Karpas-422 (cell line): ENCODE measurements at places on chromosomes 5 and 9.
A peak's percentile ranks its signal among the peaks of the same experiment; 100 is the strongest.

- DNase-seq = no peak
These were observed 31.2 kb upstream of the AFAP1L1 start for GRCh38 chr5:149240354-149240998.

- no peak for DNase-seq
These were observed 359.4 kb downstream of the HINT1 start for GRCh38 chr5:130805648-130806047.

DNA sequence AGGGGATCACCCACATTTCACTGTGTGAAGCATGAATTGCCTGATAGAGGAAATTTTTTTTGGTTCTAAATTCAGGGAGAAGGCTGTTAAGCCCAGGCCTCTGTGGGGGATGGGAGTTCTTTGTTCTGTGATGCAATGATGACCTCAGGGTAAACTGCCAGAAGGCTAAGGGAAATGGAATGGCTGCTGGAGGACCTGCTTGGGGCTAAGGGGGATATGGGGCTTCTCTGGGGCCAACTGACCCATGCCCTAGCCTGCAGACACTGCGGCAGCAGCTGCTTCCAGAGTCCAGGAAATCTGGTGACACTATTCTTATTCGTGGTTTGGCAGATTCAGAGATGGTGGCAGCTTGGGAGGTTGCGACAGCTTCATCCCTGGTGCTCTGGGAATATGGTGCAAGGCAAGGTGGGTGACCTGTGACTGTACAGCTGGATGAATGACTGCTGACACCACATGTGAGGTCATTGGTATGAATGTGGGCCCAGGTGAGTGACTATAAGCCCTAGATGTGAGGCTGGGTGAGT, 30.3 kb downstream of the VCP start:
- no peak for DNase-seq

DNA sequence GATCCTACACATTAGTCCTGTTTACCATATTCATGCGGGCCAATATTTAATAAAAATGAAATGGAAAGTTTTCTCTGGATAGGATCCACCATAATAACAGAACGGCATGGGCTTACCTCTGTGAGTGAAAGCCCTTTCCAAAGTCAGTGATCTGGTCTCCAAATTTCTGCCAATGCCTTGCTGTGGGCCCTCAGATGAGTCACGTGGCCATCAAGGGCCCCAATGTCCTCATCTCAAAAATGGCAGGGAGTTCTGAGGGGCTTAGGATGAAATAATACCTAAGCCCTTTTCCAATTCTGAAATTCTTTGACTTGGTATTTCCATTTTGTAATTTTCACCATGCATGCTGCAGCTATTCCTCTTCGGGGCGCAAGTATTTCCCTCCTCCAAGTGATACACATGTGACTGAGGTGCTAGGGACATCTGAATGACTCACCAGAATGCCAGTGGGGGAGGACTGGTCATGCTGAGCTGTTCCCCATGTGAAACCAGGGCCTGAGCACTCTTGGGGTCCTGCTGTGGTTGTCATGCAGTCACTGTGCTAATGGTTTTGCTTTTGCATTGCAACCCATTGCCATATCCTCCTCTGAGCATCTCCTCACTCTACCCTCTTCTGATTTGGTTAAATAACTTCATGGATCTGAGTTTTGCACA, 35.0 kb downstream of the ITK start:
- peak; percentile 72 for DNase-seq

DNA sequence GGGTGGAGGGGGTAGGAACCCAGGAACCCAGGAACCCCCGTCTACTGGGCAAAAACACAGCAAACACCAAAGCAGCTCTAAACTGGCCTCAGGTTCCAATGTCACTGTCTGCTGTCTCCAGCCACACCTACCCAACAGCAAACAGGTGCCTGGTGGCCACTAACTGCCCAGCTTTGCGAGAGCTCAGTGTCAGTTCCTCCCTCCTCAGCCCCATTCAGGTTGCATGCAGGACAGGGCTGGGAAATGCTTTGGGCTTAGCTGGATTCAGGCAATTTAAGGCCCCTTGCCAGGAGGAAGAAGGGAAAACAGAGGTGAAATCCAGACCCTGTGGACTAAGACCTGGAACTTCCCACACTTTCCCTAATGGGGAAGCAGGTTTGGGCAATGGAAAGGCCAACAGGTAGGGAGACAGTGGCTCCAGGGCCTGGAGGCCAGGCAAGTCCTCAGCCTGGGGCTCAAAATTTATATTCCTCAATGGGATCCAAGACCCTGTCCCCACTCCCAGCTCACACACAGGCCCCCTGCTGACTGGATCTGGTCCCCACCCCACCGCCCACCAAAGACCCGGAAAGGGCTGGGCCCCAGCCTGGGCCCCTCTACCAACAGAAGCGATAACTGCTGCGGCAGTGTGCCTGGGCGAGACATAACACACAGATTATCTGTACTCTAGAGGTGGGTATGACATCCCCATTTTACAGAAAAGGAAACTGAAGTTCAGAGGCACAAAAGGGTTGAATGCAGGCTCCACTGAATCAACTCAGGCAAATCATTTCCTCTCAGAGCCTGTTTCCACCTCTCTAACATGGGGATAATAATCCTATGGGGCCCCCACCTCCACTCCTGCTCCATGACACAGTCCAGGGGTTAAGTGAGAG, 3.5 kb downstream of the EEIG1 start:
- no peak for DNase-seq

- peak; percentile 56 for DNase-seq
These were observed 693.8 kb downstream of the DNAH5 start for GRCh38 chr5:13250464-13251291.
